Subcutaneous adipose tissue (tissue), 4 donors: ENCODE measurements at places on chromosomes 2 and 18. TPM values are rescaled to one million over a fixed set of nuclear protein-coding genes. Genes with fewer than 3 reads are reported as not detected.

Gene SERPINB12
- total RNA-seq: not detected

Gene PIEZO2
- 1.3 TPM for total RNA-seq

Gene COL5A2
- total RNA-seq: 126 TPM

Gene CDH7
- not detected for total RNA-seq

Gene MRPL19
- 24.1 TPM for total RNA-seq

Gene ANKRD62
- not detected for total RNA-seq

Gene CCBE1
- 6.6 TPM for total RNA-seq

Gene UGT1A6
- not detected for total RNA-seq

Gene CCDC121
- total RNA-seq: 6.6 TPM

Gene CPO
- 2.4 TPM for total RNA-seq

Gene G6PC2
- not detected for total RNA-seq

Gene HSBP1L1
- 17.7 TPM for total RNA-seq

Gene SP5
- total RNA-seq: 7.0 TPM

Gene PTPN18
- total RNA-seq: 64.3 TPM

Gene DUSP19
- 1.2 TPM for total RNA-seq

Gene SNED1
- 83.3 TPM for total RNA-seq

Gene CHRND
- not detected for total RNA-seq

Gene SERPINB3
- not detected for total RNA-seq

Gene CYP27A1
- 206 TPM for total RNA-seq

Gene TNP1
- not detected for total RNA-seq

Gene RNF25
- total RNA-seq: 13.4 TPM

Gene PSMA8
- total RNA-seq: not detected

Gene ITGB6
- total RNA-seq: not detected

Gene TNS1
- total RNA-seq: 310 TPM

Gene PMAIP1
- 1.4 TPM for total RNA-seq

Gene REG3G
- total RNA-seq: not detected

Gene SULT1C3
- total RNA-seq: not detected

Gene EVX2
- not detected for total RNA-seq

Gene SIX3
- total RNA-seq: not detected

Gene CYP26B1
- total RNA-seq: 38.1 TPM
